ENCODE measurements at places on chromosomes 3 and 15.
A peak's percentile ranks its signal among the peaks of the same experiment; 100 is the strongest.

DNA sequence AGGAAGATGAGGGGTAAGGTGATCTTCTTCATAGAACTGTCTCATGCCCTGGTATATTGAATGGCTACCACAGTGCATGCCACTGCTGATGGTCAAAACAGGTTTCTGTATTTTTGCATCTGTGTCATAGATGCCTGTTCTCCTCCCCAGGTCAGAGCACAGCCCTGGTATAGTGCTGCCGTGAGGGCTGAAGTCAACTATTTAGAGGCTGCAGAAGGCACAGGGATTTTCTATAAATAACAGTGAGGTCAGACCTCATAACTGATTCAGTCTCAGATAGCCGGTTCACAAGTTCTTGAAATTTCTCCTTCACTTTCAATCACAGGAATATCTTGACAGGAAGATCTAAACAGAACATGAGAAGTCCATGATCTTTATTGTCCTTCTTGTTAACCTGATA, 99.2 kb upstream of the NUDT16 start:
- DNase-seq: no peak

DNA sequence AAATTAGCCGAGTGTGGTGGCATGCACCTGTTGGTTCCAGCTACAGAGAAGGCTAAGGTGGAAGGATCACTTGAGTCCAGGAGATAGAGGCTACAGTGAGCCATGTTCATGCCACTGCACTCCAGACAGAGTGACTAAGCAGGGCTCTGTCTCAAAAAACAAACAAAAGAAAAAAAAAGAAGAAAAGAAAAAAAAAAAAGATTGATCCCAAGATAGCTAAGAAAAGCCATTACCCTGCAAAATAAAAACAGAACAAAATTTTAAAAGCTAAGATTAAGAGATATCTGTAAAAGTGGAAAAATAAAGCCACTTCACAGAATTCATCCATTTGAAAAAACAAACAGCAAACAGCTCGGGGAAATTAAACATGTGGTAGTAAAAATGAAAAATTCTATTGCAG, 23.8 kb downstream of the LRRC2 start:
- DNase-seq: no peak

DNA sequence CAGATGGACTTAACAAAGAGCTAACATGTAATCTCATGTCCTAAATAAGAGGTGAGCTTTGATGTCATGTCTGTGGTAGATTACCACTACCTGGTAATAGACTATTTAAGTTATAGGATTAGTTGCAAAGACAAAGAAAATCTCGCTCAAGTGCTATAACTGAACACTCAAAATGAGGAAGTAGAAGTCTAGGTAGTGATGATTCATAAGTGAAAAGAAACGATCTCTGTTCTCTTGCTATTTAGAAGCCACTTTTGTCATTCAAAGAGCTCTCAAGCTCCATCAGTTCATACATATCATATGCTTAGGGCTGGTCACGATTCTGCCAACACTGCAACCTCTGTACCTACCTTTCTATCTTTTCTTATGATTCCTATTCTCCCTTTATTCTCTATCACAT, 110.9 kb downstream of the EDEM1 start:
- no peak for DNase-seq

DNA sequence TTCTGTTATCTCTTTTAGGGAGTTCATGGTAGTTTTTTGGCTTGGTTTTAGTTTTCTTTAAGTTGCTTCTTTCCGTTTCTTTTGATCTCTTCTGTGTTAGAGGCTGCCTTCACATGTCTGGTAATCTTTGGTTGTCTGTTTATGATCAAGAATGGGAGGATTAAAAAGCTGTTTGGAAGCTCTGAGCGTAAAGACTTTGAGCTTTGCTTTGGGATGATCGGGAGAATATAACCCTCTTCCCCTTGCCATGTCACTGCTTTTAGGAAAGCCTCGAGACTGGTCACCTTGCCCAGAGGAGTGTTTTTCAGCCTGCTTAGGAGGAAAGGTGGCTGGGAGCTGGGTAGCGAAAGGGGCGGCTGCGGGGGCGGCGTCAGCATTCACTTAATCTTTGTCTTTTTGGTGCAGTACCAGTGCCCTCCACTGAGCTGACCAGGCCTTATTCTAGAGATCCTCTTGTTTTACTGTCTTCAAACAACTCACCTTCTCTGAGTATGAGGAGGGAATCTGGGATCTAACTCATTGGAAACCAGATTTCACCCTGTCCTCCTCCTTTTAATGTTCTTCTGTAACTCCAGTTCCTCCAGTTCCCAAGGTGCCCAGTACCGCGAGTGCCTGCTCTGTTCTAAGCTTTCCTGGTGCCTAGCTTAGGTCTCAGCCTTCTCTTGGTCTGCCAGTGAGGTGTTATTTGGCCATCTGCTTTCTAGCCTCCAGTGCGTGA, 15.5 kb downstream of the TATDN2 start:
- DNase-seq: peak; percentile 52

- DNase-seq: no peak
Measured at GRCh38 chr3:171168086-171168485, 141.6 kb upstream of the SLC2A2 start.

- DNase-seq: no peak
Measured at GRCh38 chr3:119240101-119240590, 532 bp downstream of the B4GALT4 start.

- DNase-seq: no peak
Measured at GRCh38 chr3:62027796-62028195, 345.6 kb downstream of the FEZF2 start.

DNA sequence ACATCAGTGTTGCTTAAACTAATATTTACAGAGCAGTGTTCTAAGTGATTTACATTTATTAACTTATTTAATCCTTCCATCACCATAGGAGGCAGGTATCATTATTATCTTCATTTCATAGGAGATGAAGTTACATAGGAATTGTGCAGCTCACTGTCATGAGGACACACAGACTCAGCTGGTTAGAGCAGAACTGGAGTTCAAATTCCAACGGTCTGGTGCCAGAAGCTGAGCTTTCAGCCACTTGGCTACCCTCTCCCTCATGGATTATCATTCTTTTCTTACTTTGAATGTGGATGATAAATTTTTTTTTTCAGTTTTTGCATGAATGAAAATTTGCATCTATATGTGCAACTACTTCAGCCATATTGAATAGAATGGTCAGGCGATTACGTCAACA, 86.0 kb upstream of the LRIG1 start:
- DNase-seq: no peak

DNA sequence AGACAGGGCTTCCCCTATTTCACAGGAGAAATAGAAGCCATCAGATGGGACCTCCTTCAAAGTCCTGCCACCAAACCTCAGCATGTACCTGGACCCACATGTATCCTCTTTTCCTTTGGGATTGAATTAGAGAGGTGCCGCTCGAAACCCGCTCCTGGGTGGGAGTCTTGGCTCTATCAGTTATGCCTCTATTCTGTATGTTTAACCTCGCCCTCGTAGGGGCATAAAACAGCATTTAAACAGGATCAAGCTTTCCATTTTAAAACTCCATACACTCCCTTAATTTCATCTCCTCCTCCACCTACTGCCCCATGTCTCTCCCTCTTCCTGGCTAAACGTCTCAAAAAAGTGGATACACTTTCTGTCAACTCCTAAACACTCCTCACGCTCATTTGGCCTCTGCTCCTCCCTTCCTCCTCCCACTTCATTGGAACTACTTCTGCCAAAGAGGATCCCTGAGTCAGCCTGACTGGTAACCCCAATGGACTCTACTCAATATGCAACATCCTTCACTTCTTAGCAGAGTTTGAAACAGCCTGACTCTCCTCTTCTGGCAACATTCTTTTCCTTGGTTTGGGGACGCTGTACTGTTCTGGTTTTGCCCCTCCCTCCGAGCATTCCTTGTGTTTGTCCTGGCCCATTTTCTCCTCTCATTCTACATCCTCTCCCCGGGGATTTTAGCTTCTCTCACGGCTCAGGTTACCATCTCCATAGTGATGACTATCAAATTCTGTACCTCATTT, 23.0 kb upstream of the MUC20 start:
- no peak for DNase-seq

GRCh38 chr3:16508591-16508995, 4.9 kb downstream of the RFTN1 start:
- no peak for DNase-seq

DNA sequence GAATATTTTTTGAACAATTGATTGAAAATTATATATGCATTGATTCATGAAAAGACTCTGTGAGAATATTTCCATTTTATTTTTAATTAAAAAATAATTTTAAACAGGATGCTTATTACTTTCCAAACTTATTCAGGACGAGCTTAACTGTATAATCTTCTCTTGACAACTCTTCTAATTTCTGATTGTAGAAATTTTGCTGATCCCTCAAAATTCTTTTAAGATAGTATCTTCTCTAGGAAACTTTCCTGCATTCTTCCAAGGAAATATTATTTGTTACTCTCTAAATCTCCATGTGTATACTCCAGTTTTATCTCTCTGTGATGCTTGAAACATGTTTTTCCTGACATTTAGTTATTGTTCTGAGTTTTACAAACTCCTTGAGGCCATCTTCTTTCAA, 197.2 kb downstream of the BCHE start:
- DNase-seq: no peak

DNA sequence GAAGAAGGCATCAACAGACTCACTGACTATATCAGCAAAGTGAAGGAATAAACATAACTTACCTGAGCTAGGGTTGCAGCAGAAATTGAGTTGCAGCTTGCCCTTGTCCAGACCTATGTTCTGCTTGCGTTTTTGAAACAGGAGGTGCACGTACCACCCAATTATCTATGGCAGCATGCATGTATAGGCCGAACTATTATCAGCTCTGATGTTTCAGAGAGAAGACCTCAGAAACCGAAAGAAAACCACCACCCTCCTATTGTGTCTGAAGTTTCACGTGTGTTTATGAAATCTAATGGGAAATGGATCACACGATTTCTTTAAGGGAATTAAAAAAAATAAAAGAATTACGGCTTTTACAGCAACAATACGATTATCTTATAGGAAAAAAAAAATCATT, 17.8 kb downstream of the LMOD3 start:
- DNase-seq: no peak

DNA sequence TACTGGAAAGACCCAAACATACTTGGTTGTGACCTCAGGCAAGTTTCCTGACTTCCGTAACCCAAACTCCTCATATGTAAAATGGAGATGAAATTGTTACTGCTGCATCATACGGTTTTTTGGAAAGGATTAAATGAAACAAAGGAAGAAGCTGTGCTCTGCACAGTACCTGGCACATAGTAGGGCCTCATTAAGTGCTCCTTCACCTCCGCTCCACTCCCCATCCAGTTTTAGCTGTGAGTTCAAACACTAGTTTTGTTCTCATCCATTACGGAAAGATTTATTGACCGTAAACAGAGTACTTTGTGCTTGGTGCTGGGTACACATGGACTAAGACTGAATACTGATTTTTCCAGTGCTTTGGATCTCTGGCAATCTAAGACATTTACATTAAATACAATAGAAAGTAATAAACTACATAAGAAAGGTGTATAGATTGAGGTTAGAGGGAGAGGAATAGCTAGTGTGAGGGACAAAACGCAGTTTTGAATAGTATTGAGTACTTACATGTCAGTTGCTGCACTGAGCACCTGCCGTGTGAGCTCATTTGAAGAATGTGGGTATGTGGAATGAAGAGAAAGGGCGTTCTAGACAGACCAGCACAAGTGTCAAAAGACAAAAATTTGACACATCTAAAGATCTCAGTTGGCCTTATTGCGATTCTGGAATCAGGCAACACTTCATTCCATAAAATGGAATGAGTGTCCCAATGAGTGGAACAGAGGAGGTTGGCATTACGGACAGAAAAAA, 594 bp upstream of the ICE2 start:
- DNase-seq: no peak

GRCh38 chr15:90001062-90001682, at the start of gene ZNF710:
Gene ZNF710 (plus strand): TSS chr15:90001324. CDS start chr15:90067138, 65,814 bp downstream.
- DNase-seq: no peak

DNA sequence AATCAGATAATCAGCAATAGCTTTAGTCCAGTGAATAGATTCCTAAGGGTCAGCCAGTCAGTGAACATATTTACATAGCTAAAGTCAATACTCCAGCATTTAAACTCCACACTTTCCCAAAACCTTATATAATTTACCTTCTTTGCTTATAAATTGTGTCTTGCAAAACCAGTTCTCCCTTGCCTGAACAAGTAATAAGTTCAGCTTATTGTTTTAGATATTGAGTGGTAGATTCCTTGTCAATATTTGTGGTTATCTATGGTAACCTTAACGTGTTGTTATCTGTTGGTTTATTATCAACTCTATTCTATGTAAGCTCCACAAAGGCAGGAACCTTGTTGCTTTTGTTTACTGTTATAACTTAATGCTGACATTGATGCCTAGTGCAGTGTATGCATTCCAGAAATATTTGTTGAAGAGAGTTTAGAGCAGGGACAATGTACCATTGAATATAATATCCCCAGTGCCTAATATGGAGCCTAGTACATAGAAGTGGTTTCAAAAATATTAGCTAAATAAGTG, 24.0 kb downstream of the PLSCR5 start:
- no peak for DNase-seq

GRCh38 chr3:157271283-157271882, 111.4 kb upstream of the CCNL1 start:
- no peak for DNase-seq

- DNase-seq: no peak
Measured at GRCh38 chr3:30668051-30668609, 61.7 kb downstream of the TGFBR2 start.

DNA sequence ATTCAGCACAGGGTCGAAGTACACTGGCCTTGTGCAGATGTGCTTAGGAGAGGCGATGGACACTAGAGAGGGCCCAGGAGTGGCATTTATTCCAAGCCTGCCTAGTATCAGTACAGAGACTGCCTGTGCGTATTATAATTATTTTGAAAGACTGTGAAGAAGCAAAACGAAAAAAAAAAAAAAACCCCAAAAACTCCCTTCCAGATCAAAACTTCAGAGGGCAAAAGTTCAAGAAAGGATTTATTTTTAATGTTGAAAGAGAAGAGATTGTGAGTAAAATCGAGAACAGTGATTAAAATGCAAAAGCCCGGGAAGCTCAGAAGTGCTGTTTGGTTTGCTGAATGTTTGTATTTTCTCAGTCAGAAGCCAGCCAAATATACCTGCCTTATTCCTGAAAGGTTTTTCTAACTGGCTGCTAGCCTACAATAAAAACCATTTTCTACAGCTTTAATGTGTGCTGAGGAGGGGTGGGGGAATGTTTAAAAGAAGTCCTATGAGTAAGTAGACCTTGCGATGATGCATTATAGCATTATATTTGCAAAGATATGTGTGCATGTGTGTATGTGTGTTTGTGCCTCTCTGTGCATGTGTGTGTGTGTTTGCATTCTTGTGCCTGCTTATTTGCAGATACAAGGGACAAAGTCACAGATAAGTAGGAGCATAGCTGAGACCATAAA, 19.3 kb upstream of the LZTFL1 start:
- DNase-seq: no peak

DNA sequence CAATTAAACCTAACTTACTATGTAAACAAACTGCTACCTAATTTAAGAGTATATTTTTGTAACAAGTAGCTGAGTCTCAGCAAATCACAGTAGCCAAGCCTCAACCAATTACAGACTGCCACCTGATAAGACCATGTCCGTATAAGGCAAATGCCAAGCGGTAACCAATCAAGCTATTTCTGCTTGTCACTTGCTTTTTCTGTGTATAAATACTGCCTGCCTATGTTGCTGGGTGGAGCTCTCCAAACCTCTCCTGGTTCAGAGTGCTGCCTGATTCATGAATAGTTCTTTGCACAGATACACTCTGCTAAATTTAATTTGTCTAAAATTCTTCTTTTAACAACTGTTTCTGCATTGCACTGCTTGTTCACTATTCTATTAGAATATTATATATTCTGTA, 42.6 kb downstream of the ZNF148 start:
- no peak for DNase-seq

All from stimulated activated CD4-positive, alpha-beta T cell treated with anti-CD3 and anti-CD28 coated beads, Interleukin-1b, Interleukin-23, amount 100 ng/mL, for 1 hour (primary cell).